Kidney epithelial cell (primary cell): ENCODE measurements at places on chromosomes 11 and 22.

GRCh38 chr11:44036811-44037657 is 10.7 kb upstream of the ACCSL start:
- DNase-seq: peak; percentile 34

GRCh38 chr11:129973068-129973467 is 29.6 kb downstream of the PRDM10 start:
- no peak for DNase-seq

- no peak for DNase-seq
Observed at GRCh38 chr11:116061322-116061721, 557.1 kb upstream of the CADM1 start.

DNA sequence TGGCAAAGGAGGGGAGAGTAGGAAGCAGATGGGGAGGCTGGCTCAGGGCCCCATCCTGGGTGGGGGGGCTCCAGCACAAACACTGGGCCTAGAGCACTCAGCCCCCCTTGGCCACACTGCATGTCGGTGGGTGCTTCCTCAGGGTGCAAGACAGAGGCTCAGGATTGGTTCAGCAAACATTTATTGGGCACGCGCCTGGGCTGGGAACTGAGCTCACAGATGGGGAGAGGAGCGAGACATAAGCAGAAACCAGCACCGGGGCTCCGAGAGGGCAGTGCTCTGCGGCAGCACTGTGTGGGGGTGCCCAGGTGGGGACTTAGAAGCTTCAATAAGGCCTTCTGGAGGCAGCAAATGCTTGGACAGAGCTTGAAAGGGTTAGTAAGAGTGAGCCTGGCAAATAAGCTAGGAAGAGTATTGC is 12.1 kb upstream of the EHD1 start:
- DNase-seq: no peak

DNA sequence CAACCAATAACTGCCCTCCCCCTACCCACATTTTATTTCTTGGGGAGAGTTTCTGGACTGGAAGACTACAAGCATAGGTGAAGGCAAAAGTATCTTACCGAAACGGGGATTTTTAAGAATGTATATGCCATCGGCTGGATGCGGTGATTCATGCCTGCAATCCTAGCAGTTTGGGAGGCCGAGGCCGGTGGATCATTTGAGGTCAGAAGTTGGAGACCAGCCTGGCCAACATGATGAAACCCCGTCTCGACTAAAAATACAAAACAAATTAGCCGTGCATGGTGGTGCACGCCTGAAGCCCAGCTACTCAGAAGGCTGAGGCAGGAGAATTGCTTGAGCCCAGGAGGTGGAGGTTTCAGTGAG is 20.8 kb upstream of the SLN start:
- no peak for DNase-seq

DNA sequence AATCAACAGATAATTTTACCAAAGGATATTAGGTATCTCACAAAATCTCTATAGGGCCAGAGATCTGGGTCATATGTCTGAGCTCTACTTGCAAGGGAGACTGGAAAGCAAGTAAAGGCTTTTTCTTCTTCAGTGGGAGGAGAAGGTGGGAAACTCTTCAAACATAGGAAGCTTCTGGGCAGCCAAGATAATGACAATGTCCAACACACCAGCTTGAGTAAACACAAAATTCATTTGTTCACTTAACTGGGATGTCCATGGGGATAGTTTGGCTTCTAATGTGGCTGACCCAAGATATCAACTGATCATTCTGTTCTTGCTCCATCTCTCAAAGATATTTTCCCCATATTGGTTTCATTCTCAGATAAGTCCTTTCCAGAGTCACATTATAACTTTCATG is 37.4 kb downstream of the OR2AT4 start:
- DNase-seq: no peak

DNA sequence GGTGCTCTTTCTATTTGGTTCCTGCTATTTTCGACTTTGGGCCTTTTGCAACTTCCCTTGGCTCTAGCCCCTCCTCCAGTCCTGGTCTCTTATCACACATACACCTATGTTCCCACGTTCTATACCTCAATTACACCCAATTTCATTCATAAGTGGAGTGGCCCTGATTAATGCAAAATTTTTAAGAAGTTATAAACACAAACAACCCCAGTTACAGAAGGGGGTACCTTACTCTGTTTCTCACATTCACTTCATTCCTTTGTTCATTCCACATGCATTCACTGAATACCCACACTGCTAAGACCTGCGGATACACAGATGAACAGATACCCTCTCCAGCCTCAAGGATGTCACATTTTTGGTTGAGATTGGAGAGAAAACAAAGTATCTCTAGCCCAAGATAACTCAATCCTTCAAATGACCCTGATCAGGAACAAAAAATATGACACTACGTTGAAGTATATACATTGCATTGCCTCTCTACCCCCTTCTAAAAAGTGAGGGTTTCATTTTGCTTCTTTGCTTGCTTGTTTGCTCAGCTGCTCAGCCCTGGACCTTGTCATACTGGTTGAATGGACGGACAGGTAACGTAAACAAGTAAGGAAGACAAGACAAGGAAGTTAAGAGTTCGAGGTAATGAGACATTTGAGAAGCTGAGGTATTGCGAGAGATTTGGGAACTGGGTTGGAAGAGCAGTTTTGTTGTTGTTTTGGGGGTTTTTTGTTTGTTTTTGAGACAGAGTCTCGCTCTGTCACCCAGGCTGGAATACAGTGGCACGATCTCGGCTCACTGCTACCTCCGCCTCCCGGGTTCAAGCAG is 3.6 kb upstream of the VPS37C start:
- no peak for DNase-seq

- DNase-seq: no peak
Observed at GRCh38 chr11:83042964-83043711, 28.6 kb downstream of the RAB30 start.

- no peak for DNase-seq
Observed at GRCh38 chr11:19595840-19596751, 116.5 kb upstream of the NAV2 start.

- DNase-seq: no peak
Observed at GRCh38 chr22:24592851-24593558, at the start of gene LRRC75B. Gene LRRC75B, minus strand, starts transcription at chr22:24593073. Its CDS starts 34 bp downstream, at chr22:24593039.

DNA sequence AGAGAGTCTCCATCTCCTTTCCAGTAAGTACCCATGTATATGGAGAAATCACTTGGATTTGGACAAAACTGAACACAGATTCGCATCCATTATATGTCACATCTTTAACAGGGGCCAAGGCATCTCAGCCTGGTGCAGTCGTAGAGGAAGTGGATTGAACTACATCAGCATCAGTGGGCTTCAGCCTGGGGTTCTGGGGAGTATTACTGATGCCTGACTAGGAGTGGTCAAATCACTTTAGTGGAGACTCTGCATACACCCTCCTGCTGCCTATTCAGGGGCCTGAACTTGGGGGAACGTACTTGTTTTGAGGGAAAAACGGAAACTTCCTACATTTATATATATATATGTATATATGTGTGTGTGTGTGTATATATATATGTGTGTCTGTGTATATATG is 72.8 kb downstream of the GAB4 start:
- DNase-seq: no peak

DNA sequence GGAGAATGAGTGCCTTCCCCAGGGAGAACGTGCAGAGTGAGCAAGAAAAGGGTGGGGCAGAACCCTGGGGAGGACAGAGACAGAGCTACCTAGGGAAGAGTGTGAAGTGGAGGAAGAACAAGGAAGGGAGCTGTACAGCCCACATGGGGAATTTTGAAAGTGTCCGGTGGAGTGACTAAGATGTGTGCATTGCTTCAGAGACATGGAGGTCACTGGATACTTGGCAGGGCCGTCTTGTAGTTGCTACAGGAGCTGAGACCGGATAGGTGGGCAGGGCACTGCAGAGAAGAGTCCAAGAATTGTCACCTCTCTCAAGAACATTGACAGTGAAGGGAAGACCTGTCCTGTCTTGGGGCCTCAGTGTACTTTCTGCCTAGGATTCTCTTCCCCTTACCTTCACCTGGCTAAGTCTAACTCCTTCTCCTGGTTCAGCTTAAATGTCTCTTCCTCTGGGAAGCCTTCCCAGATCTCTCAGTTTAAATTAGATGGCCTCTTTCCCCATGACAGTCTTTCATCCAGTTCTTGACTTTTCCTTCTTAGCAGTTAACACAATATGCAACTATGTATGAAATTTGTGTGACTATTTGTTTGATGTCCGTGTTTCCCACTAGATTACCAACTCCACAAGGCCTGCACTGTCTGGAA is 9.2 kb upstream of the P2RY6 start:
- no peak for DNase-seq

DNA sequence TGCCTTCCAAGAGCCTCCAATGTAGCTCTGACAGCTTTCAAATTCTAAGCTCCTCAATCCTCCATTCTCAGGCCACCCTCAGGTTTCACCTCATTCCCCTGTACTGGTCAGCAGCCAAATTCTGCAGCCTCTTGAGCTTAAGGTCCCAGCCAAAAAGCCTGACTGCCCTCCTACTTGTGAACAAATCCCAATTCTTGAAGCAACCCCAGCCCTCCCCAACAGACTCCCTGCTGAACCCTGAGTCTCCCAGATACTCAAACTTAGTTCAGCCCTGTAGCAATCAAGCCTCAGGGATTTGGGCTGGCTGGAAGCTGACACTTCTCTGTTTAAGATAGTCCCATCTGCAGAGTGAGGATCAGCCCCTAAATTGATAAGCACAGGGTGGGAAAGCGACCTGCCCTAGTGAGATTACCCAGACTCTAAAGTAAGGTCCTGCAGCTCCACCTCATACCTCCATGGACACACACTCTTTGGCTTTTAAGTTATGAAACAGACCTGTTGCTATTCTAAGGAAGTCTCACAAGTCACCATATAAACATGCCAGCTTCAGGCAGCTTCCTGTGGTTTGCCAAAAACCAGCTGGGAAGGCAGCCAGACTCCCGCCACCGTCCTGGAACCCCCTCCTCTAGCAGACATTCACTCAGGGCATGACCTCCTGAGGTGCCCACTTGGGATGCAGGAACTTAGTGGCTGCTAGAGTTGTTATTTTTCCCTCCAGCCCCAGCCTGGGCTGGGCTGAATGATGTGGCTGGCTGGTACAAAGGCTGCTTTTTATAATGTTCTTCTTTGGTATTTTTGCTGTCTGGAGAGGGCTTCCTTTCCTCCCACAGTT is 82.5 kb upstream of the PICALM start:
- peak; percentile 71 for DNase-seq

DNA sequence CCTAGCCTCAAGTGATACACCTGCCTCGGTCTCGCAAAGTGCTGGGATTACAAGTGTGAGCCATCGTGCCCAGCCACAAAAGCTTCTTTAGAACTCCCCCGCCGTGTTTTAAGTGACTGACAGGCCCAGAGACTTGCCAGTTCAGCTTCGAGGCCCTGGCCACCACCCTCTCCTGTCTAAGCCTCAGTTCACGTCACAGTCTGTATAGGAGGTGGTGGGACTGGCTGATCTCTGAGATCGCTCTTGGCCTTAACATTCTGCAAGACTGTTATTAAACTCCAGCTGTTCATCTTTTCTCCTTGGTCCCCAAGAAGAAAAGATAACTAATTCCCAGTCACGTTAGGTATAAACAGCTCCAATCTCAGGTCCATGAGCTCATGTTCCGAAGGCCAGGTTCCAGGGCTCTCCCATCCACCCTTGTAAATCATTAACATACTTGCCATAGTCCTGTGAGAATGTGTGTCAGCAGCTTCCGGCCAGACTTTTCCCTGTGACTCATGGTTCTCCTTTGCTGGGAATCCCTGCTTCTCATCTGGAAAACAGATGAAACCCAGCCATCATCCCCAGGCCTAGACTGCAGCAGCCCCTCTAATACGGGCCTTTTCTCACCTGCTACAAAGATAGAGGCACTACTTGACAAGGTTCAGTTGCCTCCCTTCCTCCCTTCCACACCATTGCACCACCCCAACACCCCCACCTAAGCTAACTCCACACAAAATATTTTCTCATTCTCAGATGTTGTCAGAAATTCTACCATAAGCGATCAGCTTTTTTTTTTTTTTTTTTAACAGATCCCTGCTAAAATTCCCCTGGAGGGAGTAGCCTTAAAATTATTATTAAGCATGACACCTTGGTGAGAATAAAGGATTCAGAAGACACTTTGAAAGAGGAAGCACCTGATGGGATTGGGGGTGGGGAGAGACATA is 5.6 kb upstream of the KIAA0930 start:
- peak; percentile 96 for DNase-seq

GRCh38 chr11:18615628-18616392 is 16.2 kb downstream of the MISFA start:
- no peak for DNase-seq

- peak; percentile 88 for DNase-seq
Observed at GRCh38 chr11:76577226-76577920, 93.2 kb downstream of the LRRC32 start.

GRCh38 chr11:79313530-79313913 is 127.3 kb downstream of the TENM4 start:
- DNase-seq: no peak

DNA sequence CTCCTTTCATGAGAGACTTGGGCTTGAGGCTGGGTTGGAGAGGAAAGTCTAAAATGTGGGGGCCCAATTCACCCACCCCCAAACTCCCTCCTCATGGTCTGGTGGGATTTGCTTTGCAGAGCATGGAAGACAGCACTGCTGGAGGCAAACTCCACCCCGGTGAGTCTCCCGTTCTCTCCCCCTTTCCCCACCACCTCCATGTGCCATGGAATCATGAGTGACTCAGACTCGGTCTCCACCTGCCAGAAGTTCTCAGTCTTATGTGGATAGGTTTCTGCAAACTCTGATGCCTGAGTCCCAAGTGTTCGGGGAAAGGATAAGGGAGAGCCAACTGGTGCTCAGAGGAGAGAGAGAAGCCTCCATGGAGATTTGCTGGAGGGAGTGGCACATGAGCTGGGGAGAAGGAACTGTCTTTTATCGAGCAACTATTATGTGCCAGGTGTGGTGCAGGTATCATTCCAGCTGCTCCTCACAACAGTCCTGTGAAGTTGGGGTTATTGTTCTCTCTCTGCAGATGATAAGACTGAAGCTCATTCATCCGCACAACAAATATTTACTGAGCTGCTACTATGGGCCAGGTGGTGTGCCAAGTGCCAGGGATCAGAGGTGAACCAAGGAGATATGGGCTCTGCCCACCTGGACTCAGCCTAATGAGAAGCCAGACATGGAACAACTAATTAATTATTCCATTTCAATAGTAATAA is 6.6 kb downstream of the PLEKHB1 start:
- DNase-seq: no peak

GRCh38 chr11:102453302-102453695 is 734 bp upstream of the TMEM123 start:
- no peak for DNase-seq
